Left kidney (tissue), 8 donors: ENCODE measurements at places on chromosomes 5 and 9. TPM values are rescaled to one million over a fixed set of nuclear protein-coding genes. Genes with fewer than 3 reads are reported as not detected.
A peak's percentile ranks its signal among the peaks of the same experiment; 100 is the strongest.

GRCh38 chr9:14992081-14992480, 81.9 kb upstream of the FREM1 start:
- no peak for DNase-seq

DNA sequence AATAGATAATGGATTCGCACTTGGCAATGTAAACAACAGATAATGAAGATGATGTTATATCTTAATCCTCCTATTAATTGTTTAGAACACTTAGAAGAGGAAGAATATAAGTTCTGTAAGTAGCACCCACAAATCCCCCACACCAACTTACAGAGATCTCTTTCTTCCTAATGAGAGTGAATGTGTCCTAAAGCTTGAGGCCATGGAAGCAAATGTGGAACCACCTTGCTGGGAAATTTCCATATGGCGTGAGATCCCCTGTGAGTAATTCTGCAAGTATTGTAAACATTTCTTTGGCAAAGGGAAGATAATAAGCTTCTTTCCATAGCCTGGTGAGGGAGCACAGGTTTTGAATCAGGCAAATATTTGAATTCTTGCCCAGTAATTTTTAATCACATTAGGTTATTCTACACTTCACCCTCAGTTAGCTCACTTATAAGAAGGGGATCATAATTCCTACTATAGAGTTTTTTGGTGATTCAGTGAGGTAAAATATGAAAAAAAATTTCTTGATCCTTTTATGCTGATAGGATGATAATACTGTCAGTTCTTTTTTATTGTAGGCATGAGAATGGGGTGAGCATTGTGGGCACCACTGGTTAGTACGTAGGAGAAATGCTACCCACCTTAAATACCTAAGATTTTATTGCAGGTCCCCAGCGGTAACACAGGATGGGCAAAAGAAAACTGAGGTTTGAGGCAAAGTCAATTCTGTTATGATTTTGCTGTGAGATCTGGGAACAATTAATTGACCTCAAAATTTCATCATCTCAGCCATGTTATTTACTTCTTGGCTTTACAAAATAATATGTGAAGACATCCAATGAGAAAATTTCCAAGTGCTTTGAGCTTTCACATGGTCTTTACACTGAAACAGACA, 574.8 kb downstream of the PSAT1 start:
- DNase-seq = no peak

DNA sequence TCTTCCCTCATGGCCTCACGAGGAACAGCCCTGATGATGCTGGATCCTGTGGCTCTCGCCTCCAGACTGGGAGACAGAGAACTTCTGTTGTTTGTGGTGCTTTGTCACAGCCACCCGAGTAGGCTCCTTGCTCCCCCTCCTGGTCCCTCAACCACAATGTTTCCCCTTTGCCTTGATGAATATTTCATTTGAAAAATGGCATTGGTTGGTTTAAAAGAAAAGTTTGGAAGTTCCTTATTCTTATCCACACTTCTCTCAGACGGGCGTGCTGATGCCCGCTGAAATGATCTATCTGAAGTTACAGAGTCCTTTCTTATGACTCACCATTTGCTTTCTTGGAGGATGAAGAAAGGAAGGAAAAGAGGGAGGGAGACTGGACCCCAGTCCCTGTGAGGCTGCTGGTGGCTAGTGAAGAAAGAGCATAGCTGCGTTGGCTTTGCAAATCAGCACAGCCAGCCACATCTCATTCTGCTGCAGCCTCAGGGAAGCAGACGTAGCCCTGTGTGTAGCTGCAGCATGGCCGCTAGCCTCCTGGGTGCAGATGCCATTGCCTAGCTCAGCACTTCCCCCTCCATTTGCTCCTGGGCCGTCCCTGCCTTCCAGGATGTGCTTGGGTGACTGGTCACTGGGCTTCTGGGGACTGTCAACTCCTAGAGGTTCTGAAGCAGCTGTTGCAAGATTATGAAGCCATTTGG, 185.9 kb downstream of the ERCC6L2 start:
- no peak for DNase-seq

- DNase-seq = peak; percentile 52
These were observed 49.5 kb downstream of the RXRA start for GRCh38 chr9:134375430-134376385.

DNA sequence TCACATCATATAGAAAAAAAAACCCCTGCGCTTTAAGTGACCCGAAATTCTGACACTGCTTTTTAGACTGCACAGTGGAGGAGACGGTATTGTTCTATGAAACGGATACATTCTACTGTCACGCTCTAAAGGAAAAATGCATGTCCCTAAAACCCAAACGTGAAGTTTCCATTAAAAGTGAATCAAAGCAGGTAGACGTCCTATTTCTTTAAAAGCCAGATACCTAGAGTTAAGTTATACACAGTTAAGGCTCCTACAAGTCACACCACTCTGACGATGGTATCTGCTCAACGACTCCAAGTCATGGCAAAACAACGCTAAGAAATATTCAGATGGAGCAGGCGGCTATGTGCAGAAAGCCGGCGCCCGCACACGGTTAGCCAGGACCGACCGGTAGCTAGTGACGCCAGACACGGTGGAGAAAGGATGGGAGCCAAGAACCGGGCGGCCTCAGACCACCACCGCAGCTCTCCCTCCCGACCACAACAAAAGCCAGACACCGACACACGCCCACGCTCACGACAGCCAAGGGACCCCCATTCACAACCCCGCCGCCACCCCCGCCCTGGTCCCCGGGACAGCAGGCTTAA, 734 bp downstream of the SKP1 start:
- peak; percentile 35 for DNase-seq

DNA sequence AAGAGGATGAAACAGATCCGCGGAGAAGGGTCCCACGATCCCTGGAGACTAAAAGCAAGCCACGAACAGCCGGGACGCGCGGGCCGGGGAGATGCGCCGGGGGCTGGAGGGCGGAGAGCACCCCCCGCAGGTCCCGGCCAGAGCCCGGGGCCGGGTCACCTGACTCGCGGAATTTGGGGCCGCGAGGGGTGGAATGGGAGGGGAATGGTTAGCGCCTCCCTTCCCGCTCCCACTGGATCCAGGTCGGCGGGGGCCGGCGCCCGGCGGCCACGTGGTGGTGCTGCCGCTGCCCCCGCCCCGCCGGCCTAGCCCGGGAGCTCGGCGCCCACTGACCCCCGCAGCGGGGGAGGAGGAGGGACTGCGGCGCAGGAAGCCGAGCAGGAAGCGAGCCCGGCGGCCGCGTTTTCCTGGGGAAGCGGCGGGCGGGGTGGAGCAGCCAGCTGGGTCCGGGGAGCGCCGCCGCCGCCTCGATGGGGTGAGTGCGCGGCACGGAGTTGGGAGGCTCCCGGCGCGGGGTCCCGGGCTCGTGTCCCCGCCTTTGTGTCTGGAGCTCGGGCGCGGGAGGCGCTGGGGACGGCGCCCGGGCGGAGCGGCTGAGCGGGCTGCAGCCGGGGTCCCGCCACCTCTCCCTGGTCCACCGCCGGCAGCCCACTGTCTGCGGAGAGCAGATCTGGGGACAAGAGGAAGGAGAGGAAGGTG, at the start of gene RAI14:
RAI14 (plus strand) TSS at position 328 of the 699 bp plus-strand sequence. CDS start 30,592 bp downstream, outside the sequence.
- DNase-seq = peak; percentile 76

- no peak for DNase-seq
These were observed 46.3 kb upstream of the GLIS3 start for GRCh38 chr9:4346131-4346530.

ARL10 gene
- polyA plus RNA-seq = 16.8 TPM

FAT2 gene
- 9.4 TPM for polyA plus RNA-seq

SPDL1 gene
- polyA plus RNA-seq = 48.8 TPM

RAD50 gene
- polyA plus RNA-seq = 57.1 TPM

IZUMO3 gene
- not detected for polyA plus RNA-seq

MEIKIN gene
- polyA plus RNA-seq = not detected

LRRC19 gene
- polyA plus RNA-seq = 19.4 TPM
